CMK (cell line): ENCODE measurements at places on chromosomes 4 and X.

DNA sequence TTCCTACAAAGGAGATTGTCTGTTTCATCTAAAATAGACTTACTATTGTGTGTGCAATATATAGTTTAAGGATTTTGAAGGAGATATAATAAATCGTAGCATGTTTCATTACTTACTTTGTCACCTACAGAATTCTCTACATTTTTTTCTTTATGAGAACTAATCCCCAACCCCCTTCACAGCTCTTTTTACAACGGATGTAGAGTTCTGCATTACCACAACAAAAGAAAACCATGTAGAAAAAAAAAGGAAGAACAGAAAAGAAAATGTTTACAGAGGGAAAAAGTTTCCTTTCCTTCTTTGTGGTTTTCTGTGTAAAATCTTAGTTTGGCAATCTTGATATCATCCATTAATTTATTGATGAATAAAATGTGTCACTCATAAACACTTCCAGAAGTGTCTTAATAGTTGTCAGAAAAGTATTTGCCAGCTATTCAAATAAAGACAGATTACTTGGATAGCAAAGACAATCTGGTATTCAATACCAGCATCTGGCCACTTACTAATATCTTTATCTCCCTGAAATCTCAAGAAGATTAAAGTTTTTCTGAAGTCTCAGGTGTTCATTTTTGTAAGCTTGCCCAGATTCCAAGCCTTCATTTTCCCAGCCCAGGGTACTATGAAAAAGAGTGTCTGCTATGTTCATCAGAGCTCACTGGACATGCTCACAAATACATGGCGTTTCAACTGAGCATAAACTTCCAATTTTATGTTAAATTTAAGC, 806.8 kb downstream of the PCDH19 start:
- DNase-seq = no peak

- no peak for DNase-seq
Measured at GRCh38 chr4:122890147-122890795, 32.1 kb downstream of the NUDT6 start.

DNA sequence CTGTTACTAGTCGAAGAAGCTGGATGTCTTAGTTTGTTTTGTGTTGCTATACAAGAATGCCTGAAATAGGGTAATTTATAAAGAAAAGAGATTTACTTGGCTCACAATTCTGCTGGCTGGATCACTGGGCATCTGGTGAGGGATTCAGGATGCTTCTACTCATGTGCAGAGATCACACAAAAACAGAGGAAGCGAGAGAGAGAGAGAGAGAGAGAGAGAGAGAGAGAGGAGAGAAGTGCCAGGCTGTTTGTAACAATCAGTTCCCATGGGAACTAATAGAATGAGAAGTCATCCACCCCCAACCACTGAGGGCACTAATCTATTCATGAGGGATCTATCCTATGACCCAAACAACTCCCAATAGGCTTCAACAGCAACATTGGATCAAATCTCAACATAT, 66.2 kb upstream of the FAM9A start:
- DNase-seq = no peak

- DNase-seq = no peak
Measured at GRCh38 chr4:20432088-20432487, 180.4 kb downstream of the SLIT2 start.

GRCh38 chrX:130887376-130887775, 15.6 kb downstream of the ENOX2 start:
- no peak for DNase-seq

- DNase-seq = no peak
Measured at GRCh38 chr4:38523054-38523453, 140.9 kb upstream of the KLF3 start.

DNA sequence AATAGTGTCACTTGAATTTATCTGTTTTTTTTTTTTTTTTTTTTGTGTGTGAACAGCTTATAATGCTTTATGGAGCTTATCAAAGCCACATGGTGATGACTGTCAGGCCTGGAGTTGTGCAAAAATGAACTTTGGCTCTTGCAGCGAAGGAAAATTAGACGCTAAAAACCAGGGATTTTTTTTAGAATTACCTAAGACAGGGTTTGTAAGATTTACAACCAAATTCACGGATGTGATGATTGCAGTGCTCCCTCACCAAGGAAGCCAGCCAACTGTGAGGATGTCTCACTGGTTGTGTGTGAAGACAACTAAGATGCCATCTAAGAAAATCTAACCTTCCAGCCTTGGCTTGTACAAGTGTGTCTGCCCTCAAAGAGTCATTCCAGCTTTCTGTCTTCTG, 127.1 kb upstream of the SLC4A4 start:
- no peak for DNase-seq

- DNase-seq = no peak
Measured at GRCh38 chr4:79865201-79865597, 207.8 kb downstream of the ANTXR2 start.

DNA sequence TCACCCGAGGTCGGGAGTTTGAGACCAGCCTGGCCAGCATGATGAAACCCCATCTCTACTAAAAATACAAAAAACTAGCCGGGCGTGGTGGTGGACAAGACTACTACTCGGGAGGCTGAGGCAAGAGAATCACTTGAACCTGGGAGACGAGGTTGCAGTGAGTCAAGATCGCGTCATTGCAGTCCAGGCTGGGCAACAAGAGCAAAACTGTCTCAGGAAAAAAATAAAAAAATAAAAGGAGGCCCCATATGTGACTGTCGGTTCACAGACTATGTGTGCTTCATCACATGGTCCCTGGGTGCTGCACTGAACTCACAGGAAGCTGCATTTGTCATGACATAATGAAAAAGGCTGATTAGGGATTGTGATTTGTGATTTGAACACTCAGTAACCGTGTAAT, 6.4 kb downstream of the TRIML1 start:
- no peak for DNase-seq

- no peak for DNase-seq
Measured at GRCh38 chrX:12867685-12868084, 813 bp downstream of the TLR7 start.

DNA sequence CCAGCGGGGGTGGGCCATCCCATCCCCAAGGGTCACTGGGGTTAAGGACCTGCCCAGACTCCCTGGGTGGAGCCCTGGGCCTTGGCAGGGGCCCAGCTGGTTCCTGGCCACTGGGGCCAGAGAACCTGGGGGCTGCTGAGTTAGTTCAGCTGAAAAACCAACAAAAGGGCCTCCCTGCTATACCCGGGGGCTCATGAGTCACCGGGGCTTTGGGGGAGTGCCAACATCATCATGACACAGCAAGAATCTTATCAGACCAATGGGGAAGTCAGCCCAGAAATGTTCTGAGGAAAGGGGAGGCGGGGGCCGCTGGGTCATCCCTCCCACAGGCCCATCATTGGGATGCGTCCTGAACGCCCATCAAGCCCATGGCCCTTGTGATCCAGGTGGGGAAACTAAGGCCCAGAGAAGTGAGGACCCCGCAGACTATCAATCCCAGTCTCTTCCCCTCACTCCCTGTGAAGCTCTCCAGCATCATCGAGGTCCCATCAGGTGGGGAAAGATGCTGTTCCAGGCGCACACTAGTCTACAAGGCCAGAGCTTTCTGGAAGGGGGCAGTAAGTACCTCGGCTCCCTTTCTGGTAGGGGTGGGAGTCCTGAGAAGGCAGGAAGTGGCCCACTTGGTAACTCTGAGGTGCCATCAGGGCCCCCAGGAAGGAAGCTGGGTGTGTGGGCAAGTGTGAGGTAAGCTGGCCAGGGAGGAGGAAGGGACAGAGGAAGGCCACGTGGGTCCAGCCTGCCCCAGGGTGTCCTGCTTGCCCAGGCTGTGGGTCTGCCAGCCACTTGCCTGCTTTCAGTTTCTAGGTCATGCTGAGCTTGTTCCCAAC, 4.5 kb downstream of the G6PD start:
- no peak for DNase-seq

GRCh38 chr4:99362768-99363167, 10.2 kb upstream of the ADH1C start:
- DNase-seq = no peak

DNA sequence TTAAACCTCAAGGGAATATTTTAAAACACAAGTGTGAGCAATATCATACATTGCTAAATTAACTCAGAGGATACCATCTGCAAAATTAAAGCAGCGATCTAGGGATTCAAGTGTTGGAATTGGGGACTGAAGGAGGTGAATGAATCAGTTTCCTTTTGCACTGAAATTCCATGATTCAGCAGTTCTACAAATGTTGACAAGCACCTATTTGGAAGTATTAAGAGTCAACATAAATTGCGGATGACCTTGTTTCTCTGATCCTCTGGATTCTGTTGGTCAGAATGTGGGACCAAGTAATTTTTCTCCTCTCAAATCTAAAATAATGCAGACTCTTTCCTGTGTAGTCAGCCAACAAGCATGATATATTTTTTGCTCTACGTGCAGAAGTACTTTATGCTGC, 78.8 kb downstream of the LDB2 start:
- no peak for DNase-seq

DNA sequence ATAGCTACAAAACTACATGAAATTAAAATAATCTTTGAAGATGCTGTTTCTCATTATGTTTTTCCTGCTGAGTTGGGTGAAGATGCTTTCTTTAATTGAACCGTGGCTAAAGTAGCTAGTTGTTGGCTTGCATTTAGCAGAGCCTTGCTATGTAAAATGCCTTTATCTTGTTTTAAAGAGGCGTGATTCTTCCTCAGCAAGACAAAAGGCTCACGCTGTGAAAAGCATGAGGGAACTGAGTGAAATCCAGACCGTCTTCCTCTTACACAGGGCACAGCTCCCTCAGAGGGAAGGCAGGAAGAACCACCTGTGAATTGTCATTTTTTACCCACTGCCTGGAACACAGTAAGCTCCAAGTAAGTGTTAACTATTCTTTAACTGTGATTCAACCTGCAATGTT, 39.0 kb upstream of the ZNF518B start:
- DNase-seq = no peak

- no peak for DNase-seq
Measured at GRCh38 chr4:76203541-76203940, 10.1 kb downstream of the SCARB2 start.

DNA sequence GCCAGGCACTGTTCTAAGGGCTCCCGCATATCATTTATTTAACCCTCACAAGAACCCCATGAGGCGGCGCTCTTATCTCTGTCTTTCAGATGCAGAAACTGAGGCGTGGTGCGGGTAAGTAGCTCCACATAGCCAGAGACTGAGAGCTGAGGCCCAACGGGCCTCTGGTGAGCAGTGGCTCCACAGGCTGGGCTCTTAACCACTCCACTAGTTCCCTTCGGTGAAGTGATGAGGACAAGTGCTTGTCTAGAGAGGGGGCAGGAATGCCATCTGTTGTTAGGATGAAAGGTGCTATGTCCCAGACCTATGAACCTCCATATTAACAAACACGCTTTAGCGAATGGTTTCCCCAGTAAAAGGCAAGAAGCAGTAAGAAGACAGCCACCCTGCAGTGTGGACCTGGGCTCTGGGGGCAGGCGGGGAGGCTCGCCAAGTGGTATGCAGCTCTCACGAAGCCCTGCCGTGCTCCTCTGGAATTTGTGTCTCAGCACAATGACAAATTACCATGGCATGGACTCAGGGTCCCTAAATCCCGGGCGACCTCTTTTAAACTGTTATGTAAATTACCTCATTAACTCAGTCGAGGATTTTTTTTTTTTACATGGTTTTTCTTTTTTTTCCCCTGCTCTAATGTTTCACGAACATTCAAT, 20.9 kb upstream of the S100G start:
- DNase-seq = no peak

- DNase-seq = no peak
Measured at GRCh38 chr4:41930139-41930831, 4.9 kb upstream of the TMEM33 start.

DNA sequence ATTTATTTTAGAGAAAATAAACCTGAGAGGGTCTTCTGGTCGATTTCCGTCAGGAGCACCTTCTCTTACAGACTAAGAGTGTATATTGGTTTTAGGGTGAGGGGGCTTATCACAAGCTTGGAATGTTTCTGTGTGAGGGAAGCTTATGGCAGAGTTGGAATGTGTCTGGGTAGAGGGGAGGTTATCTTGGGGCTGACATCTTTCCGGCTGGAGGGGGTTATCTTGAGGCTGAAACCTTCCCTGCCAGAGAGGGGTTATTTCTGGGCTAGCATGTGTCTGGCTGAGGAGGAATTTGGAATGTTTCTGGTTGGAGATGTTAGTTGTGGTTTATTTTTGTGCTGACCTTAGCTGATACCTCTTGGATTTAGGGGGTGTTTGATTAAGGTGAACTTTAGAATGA, 1312.1 kb downstream of the ADGRL3 start:
- DNase-seq = peak; percentile 45

- DNase-seq = no peak
Measured at GRCh38 chr4:66691101-66691500, 854.2 kb downstream of the CENPC start.

- DNase-seq = no peak
Measured at GRCh38 chr4:67542076-67542475, 3.2 kb downstream of the CENPC start.

- DNase-seq = no peak
Measured at GRCh38 chr4:99154658-99155342, 10.7 kb upstream of the ADH4 start.

GRCh38 chr4:44425614-44426208, 22.9 kb downstream of the KCTD8 start:
- DNase-seq = no peak

- DNase-seq = no peak
Measured at GRCh38 chr4:8341691-8342090, 72.1 kb downstream of the HTRA3 start.

DNA sequence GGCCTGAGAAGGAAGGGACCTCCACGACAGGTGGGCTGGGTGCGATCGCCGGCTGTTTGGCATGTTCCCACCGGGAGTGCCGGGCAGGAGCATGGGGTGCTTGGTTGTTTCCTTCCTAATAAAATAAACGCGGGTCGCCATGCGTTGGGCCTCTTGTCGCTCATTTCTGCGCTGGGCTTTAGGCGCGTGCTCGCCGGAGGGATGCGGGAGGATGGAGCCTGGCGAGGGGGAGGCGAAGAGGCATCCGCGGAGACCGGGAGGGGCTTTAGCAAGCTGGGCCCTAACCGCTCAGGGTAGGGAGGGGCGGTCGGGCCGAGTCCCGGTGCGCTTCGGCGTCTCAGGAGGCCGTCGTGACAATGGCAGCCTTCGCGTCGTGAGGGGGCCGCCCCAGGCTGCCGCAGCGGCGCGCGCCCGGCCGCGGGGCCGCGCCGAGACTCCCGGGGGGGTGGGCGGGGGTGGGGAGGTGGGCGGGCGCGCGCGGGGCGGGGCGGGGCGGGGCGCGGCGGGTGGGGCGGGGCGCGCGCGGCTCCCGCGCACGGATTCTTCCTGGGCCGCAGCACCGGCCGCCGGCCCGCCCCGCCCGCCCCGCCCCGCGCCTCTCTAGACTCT, 476 bp upstream of the GDI1 start:
- DNase-seq = no peak

DNA sequence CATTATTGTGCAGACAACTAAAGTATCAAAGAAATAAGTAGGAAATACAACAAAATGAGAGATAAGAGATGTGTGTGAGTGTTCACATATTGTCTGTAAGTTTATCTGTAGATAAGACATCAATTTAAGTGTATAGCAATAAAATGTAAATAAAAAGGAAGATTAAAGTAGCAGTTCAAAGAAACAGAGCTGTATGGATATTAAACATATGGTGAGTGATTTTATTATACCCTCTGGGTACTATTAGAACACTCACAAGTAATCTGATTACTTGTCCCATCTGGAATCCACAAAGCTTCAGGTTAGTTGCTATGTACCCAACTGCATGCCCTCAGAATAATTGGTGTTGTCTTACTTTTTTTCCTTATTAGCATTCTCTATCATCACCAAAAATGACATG, 747.9 kb upstream of the ADGRL3 start:
- no peak for DNase-seq
